Hematopoietic multipotent progenitor cell (in vitro differentiated cells): ENCODE measurements at places on chromosomes 6 and 20.
A peak's percentile ranks its signal among the peaks of the same experiment; 100 is the strongest.

- DNase-seq, result no peak
Observed at GRCh38 chr20:32599783-32600340, 14.7 kb upstream of the NOL4L start.

DNA sequence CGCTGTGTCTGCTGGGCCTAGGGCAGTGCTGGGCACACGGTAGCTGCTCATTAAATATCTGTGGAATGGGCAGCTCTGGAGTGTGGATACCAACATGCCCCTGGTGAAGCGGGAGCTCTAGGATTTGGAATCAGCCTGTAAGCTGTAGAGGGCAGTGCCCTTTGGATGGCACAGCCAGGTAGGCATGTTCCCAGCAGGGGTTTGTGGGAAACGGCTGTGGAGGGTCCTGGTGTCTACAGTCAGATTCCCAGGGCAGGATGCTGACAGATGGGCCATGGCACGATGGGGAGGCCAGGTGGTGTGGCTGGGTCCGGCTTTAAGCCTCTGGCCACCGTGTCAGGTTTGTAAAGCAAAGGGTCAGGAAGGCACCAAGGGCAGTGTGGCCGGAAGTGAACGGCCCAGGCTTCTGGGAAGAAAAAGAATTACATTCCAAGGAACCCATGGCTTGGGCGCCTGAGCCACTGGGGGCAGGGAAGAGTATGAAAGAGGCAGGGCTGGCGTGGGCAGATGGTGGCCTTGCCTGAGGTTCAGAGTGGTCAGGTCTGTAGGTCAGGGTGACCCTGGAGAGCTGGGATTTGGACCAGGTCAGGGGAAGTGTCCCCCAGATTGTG lies 44.8 kb downstream of the UBE2V1 start:
- no peak for DNase-seq

DNA sequence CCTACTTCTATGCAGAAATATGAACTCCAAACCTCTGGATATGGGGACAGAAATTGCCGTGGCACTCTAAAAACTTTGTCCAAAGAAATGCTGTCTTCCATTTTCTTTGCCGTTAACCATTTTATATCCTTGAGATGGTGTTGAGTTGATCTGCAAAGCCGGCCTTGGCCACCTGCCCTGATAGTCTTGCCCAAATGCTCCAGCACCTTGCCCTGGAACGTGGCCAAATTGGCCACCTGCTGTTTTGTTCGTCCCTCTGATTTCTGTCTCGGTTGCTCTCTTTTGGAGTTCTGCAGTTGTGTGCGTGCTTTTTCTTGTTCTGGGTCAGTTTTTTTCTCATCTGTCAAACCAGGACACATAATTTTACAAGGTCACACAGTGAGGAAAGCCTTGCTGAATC lies 239.7 kb upstream of the GMDS start:
- no peak for DNase-seq

DNA sequence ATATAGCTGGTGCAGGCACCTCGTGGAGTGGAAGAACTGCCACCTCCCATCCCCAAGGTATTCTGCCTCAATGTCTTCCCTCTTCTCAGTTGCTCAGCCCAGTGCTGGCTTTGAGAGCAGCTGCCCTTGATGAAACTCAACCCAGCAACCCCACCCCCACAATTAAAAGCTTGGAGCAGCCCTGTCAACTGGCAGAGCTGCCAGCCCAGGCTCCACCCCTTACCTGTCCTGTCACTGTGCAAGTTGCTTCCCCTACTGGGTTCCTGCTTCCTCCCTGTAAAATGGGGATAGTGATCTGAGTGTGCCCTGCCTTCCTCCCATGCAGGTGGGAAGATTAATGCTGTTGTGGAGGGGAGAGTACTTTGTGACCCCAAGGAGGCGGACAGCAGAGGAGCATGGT lies 4.5 kb downstream of the TMEM63B start:
- DNase-seq, result no peak

- DNase-seq, result no peak
Observed at GRCh38 chr6:17842934-17843821, 136.5 kb upstream of the NUP153 start.

DNA sequence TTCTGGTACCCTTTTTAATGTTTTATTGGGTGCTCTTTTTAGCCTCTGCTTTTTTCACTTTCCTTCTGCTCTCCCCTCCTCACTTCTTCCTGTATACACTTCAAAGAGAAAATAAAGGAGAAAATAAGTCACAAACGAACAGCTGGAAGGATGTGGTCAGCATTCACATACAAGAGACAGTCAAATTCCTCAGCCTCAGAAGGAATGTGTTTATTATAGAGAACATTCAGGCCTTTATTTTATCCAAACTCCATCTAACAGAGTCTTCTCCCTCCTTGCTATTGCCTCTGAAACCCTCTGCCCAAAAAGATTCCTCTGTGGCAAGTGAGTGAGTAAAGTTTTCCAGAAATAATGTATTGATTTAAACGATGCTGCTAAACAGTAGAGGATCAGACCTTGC lies 490.4 kb downstream of the FRK start:
- DNase-seq, result no peak

DNA sequence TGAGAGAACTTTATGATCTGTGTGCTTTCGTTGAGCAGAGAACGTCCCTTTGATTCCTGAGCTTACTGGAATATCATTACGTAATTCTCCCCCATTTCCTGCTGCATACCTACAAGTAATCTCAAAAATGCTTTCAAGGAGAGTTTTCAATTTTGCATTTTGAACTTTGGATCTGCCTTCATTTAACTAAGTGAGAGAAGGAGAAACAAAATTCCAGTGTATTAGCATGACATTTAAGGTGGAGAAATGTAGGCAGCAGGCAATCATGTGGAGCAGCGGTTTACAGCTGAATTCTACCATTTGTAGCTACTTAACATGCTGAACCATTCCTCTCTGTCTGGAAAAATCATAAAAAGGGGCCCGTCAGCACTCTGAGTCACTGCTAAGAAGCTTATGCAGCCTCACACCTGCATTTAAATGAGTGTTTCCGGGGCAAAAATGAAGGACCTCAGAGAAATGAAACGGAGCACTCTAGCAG lies 451.5 kb downstream of the PLCB1 start:
- no peak for DNase-seq

- no peak for DNase-seq
Observed at GRCh38 chr20:62064770-62065673, 659 bp downstream of the TAF4 start.

GRCh38 chr6:117605169-117605826 lies 3.0 kb upstream of the GOPC start:
- no peak for DNase-seq

GRCh38 chr6:35258858-35259193 lies 709 bp upstream of the ZNF76 start:
- no peak for DNase-seq

DNA sequence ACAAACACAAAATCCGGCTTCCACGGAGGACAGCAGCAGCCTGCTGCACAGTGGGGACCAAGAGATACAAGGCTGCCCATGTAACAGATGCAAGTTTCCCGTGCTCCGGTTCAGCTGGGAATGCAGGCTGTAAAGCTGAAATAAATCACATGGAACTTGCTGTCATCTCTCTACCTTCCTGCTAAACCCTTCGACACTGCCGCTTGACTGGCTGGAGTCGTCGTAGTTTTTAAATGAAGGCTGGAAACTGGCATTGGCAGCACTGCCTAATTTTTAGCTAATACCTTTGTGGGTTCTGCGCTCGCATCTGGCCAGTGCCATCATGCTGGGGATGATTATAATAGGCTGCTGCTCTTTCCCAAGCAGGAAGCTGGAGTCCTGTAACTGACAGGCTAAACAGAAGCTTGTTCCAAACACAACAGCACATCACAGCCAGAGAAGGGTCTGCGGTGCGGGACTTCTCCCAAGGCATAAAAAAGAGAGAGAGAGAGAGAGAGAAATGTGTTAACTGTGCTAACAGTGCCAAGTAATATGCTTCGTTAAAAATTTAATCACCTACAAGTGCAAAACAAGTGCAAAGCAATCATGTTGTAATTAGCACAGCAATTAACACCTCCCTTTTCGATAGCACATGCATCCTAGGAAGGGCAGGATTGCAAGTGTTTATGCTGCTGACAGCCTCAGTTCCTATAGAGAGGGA lies 146.1 kb downstream of the TFAP2A start:
- no peak for DNase-seq

DNA sequence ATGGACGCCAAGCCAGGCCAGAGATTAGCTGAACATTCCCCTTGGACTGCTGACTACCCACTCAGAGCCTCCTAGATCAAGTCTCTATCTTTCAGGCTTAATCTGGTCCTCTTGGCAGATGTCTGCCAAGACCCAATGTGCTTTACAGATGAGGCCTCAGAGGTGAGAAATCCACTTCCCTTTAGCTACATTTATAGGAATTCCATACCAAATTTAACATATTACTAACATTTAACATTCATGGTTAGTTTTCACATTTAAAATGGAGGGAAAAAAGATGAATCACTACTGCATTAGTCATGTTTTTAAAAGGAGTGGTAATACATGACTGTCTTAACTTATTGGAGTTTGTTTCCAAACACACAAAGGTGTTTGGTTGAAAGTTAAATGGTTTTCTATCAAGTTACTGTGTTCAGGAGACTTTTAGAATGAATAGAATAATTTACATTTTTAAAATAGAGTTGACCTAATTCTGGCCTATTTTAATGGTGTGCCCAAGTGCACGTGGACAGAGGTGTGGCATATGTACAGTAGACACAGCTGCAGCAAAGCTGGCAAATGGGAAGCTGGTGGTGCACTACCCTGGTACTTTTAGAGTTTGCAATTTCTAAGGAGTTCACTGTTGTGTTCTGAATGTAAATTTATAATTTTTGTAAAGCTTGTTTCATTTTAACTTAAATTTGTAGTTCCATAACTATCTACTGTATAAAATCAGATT lies 41.9 kb upstream of the CALHM6 start:
- no peak for DNase-seq

GRCh38 chr6:170180671-170181337 lies 110.1 kb downstream of the DLL1 start:
- no peak for DNase-seq

DNA sequence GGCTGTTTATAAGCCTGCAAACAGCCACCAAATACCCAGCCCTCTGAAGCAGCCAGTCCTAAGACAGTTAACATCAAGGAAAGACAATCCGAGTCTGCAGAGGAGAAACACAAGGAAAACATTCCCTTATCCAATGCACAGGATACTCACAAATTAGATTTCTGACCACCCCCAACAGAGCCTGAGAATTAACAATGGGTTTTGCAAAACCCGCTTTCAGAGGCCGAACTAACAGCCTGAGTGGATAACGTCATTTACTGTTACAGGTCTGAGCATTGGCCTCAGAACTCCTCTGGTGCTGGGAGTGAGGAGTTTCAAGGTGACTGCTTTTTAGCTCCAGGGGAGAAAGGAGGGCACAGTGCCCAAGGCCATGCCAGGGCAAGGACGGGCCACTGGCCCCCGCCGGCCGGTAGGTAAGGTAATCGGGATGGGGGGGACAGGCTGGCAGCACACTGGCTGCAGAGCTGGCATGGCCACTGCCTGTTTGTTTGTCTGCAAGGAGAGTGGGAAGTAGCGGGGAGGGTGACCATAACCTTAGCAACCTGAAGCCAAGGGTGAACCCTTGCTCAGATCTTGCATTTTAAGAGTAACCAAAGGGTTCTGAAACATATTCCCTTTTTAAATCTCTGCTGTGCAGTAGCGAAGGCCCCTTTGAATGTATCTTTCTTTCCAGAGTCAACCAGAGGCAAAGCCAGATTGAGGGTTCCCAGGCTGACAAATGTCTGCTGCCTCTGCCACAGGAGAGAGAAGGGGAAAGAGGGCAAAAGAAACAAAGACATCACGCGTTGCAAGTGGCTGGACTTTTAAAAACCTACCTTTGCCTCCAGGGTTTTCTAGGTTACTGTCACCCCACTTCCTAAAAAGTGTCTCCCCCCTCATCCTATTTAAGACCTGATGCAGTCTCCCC lies 3.9 kb downstream of the ZMYND8 start:
- DNase-seq, result no peak

GRCh38 chr6:106474466-106474865 lies 113.9 kb downstream of the CRYBG1 start:
- no peak for DNase-seq

DNA sequence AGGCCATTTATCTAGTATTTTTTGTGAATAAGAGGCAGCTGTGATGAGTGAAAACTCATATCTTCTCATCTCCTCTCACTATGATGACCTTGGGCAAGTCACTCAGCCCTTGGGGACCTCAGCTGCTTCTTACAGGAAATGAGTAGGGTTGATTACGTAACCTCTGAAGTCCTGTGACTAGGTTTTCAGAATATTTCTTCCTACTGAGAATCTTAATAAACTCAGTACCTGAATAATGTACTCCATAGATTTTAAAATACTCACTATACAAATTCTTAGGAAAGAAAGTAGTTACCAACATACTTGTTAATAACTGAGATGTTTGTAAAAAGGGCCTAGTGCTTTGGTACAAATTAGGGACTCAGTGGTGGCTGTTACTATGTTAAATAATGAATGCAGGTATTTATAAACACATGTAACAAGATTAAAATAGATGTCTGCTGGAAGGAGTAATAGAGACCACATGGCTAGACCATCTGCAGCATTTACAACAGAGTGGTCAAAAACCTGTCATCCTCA lies 60.9 kb downstream of the RPRD1B start:
- DNase-seq, result peak; percentile 42

- DNase-seq, result no peak
Observed at GRCh38 chr6:100261486-100261885, 203.2 kb downstream of the SIM1 start.

DNA sequence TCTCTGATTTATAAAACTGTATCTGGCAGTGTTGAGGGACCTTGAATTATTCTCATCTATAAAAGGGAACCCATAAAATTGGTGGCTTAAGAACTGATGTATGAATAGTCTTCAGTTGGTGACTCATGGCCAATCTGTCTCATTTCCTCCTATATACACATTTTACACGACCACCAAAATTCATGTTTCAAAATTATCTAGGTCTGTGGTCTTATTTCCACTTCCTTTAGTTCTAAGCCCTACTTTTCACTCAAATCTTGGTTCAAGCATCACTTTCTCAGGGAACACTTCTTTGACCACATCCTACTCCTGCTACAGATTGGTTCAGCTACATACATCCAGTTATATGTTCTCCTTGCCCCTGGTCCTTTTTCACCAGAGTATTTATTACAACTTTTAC lies 18.6 kb upstream of the ENPP1 start:
- no peak for DNase-seq

GRCh38 chr6:60668428-60668827 lies 1617.6 kb downstream of the KHDRBS2 start:
- DNase-seq, result no peak

DNA sequence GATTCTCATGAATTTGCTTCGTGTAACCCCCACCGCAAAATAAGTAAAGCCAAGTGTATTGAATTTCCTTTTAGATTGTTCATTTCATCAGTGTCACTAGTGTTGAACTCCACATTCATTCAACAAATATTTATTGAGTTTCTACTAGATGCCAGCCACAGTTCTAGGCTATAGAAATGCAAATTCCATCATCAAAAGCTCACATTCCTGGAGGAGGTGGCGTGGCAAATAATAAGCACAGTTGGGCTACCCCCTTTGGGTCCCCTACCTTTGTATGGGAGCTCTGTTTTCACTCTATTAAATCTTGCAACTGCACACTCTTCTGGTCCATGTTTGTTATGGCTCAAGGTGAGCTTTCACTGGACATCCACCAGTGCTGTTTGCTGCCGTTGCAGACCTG lies 12.7 kb upstream of the ME1 start:
- DNase-seq, result no peak

GRCh38 chr20:47233333-47234188 lies 122.9 kb downstream of the ZMYND8 start:
- no peak for DNase-seq
